ENCODE measurements at places on chromosomes 1 and 21.

DNA sequence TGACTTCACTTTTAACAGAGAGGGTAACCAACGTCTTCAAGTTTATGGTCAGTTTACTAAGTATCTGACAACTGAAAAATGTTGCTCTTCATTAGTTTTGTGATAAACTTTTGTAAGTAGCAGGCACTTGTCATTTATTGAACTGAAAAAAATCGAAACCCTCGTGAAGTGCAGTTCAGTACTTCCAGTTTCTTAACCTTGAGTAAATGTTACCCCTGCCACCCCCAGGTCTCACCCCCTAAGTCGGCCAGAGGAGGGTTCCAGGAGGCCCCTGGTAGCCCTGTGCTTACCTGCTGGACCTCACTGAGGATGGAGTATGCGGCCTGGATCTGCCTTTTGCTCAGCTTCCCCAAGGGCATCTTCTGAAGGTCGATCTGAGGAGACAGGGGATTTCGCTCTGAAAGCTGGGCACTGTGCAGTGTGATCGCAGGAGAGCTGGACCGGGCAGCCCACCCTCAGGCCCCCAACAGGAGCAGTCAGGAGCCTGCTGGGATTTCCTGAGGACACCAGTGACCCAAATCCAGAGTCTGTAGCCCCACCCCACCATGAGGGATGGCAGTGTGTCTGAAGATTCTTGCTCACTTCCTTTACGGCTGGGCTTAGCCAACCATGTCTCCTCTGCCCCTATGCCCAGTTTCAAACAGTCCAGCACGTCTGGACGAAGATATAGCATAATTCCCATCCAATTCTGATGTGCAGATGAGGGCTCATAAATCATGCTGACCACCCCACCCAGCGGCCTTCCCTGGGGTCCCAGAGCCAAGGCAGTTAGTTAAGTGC, 37.6 kb downstream of the PARP1 start:
- no peak for DNase-seq

- no peak for DNase-seq
Observed at GRCh38 chr1:183674339-183674738, 21.2 kb upstream of the APOBEC4 start.

DNA sequence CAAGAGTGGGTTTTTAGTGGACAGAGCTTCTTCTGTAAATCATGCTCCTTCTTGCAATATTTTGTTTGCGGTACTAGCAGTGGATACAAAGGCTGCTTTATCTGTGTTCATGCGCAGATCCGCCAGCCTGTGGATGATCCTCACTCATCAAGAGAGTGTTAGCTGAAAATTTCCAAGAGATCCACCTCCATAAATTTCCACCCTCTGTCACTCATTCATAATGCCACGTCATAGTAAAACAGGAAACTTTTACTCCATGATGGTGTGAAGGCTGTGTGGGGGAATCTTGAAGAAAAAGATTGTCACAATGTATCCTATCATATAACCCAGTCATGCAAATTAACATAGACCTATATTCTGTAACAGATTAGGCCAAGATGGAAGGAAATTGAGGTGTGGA, 4.4 kb upstream of the MAPKAPK2 start:
- DNase-seq: no peak

DNA sequence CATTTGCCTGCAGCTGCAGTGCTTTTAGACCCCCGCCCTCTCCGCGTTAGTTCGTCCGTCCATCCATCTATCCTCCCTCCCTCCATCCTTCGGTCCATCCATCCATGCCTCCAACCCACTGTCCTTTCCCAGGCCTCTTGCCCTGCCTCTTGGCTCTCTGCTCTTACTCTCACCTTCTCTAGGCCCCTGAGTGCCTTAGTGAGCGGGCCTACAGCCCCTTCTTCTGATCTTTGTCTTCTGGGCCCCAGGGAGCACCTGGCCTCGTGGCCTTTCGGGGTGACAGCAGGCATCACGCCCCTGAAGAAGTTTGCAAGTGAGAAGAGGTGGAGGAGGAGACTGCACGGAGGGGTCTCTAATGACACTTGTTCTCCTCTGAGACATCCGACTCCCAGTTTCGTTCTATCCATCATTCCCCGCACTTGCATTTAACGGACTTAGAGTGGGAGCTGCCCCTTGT, 842 bp downstream of the ATXN7L2 start:
- DNase-seq: no peak

- no peak for DNase-seq
Observed at GRCh38 chr1:220514256-220514655, 13.7 kb upstream of the MARK1 start.

DNA sequence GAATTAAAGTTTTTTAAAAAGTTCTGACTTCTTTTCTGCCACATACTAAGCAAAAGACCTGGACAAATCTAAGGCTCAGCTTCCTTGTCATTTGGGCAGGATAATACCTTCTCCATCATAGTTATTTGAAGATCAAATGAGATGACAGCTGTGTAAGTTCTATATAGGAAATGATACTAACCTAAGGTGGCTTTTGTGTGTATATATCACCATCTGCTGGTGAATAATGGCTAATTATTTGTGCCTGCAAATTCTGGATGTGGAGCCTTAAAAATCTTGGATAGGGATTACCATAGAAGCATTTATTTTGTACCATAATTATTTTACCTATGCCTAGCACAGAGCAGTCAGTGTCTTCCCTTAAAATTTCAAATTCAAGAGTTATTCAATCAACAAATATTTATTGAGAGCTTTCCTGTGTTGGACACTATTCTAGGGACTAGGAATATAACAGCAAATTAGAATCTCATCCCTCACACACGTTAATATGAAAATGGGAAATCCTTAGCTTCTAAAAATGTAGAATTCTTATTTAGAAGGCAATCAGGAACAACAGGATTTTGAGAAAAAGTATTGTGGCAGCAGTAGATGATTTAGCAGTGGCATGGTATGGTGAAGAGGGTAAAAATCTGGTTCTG, 89.8 kb downstream of the TMEM200B start:
- DNase-seq: no peak

DNA sequence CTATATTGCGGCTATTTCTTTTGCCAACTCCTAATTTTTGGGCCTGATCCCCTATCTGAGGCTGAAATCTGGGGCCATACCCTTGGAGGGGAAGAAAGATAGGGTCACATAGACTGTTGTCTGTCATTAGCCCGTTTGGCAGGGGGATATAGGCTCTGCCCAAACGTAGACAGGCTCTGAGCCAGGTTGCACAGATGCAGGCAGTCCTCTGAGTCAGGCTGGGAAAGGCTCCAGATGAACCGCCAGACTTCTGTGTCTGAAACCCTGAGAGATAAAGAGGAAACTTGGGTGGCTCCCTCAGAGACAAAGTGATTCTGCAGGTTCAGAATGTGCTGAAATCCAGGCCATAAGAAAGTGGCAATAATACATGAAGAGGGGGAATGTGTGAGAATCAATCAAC, 4.0 kb upstream of the CAP1 start:
- DNase-seq: no peak

GRCh38 chr1:245906207-245906606, 600.9 kb downstream of the SMYD3 start:
- DNase-seq: no peak

- no peak for DNase-seq
Observed at GRCh38 chr1:45971922-45972531, 160.4 kb downstream of the PIK3R3 start.

- no peak for DNase-seq
Observed at GRCh38 chr1:27623327-27624212, 11.4 kb downstream of the FGR start.

DNA sequence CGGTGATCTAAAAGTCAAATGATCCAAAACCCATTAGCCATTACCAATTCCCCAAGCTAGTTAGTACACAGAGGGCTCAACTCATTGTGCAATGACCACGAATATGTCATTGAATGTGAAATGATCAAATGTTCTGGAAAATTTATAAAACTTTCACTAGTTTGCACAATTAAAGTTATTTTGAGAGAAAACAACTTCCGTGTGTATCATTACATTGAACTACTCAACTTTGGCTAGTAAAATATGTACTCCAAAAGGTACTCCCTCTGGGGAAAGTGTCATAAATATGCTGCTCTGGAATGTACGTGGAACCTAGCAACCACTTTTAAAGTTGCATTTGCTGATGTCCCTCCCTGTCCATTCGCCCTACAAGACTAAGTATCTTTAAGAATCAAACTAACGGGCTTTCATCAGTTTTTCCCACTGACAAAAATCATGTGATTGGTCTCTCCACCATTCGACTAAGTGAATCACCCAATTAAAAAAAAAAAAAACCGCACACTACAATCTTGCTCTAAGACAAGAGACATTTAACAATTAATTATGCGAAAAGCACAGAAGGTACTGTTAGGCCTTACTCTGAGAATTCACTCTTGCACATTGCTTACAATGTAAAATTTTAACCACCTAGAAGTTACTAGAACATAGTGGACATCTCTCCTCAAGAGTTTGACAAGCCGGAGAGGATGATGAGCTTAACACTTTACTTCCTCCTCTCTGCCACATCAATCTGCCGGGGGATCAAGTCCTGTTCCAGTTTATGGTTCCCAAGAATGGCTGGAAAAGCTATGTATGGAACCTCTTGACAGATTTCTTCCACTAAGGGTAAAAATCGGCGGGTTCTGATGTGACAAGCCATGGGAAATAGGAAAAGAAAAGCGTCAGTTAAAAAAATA, 1.2 kb downstream of the ACBD3 start:
- no peak for DNase-seq

DNA sequence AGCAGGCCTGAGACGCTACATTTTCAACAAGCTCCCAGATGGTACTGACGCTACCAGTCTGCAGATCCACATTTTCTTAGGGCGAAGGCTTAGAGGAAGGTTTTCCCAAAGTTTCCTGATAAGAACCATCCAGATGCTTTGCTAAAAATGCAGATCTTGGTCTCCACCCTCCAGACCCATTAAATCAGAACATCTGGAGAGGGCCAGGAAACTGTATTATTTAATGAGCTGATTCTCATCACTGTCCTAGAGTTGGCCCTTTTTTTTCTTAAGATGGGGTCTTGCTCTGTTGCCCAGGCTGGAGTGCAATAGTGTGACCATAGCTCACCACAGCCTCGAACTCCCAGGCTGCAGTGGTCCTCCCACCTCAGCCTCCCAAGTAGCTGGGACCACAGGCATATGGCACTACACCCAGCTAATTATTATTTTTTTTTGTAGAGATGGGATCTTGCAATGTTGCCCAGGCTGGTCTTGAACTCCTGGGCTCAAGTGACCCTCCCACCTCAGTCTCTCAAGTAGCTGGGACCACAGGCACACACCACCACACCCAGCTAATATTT, 67.2 kb upstream of the EFHD2 start:
- DNase-seq: no peak

GRCh38 chr1:218735436-218736032, 390.4 kb downstream of the TGFB2 start:
- no peak for DNase-seq

- DNase-seq: no peak
Observed at GRCh38 chr1:28517649-28517999, 11.8 kb downstream of the RCC1 start.

- no peak for DNase-seq
Observed at GRCh38 chr1:230641346-230641745, 935 bp upstream of the COG2 start.

GRCh38 chr1:29439615-29440014, 203.3 kb downstream of the PTPRU start:
- DNase-seq: no peak

Data from activated naive CD4-positive, alpha-beta T cell treated with Interleukin-2 at 50 U/mL for 16 hours (primary cell).